ENCODE measurements at places on chromosomes 7 and 10. TPM values are rescaled to one million over a fixed set of nuclear protein-coding genes. Genes with fewer than 3 reads are reported as not detected.

- no peak for DNase-seq
These were observed 167.8 kb upstream of the ITGB1 start for GRCh38 chr10:33125522-33126517.

DNA sequence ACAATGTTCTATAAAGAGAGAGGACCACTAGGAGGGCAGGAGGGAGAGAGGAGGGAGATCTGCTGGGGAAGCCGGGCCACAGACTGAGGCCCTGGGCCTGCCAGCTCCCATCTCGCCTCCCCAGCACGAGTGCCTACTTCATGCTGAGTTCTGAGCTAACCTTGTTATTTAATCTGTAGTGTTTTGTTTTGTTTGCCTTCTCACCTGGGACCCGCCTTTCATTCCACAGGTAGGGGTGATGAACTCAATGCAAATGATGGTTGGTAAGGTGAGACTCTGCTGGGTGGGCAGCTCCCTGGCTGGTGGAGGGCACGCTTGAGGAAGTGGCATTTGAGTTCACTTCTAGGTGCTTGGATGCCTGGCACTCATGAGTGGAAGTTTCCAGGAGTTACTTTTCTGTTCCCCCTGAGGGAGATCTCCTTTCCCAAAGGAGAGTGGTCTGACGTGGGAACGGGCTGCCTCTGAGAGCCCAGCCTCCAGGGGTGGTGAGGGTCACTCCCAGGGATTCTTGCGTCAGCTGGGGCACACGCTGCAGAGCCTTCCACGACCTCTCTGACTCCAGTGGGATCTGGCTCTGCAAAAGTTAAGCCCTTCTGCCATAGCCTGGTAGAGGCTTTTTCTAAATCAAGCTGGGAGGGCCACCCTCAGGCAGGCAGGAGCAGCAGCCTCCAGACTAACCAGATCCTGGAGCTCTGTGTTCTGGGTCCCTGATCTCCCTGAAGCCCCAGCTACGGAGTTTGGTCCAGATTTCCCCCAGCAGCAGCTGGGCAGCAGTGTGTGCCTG is 22.4 kb downstream of the UBTD1 start:
- DNase-seq = no peak

- DNase-seq = no peak
These were observed 15.5 kb downstream of the TUBGCP2 start for GRCh38 chr10:133292919-133293809.

C10orf143 gene
- 15.6 TPM for polyA plus RNA-seq

DNA sequence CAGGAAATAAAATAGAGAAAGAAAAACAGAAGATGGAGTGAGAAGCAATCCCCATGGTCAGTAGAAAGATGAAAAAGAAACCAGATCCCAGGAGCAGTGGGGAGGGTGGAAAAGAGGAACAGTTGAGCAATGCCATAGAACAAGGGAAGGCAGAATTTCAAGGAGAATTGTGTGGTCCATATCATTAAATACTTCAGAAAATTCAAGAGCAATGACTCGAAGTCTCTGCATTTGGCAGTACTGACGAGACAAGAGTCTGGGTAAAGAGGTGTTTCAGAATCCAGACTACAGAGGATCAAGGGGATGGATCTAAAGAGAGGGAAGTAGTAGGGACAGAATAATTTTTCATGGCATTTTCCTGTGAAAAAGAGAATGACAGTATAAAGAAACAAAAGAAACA is 512.6 kb downstream of the PHTF2 start:
- no peak for DNase-seq

CPN1 gene
- not detected for polyA plus RNA-seq

GRCh38 chr10:11013836-11014235 is 3.8 kb upstream of the CELF2 start:
- DNase-seq = no peak
